AG04450 (cell line): ENCODE measurements at places on chromosomes 16 and 17.

DNA sequence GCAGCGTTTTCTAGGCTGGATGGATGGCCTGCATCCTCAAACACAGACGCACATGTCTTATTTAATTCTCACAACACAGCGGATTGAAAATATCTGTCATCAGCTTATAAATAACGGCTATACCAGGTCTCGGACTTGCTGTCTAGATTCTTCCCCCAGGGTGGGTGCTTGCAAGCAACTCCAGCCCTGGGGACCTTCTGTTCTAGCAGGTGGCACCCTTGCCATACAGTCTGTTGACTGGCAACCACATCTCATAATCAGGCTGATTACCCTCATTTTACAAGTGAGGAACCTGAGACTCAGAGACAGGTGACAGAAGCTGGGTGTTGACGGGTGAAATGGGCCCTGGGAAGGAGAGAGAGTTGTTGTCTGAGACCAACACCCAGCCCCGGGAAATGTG lies 16.2 kb upstream of the SEZ6 start:
- DNase-seq = no peak

- no peak for DNase-seq
Observed at GRCh38 chr16:9503251-9503984, 412.0 kb downstream of the HAPSTR1 start.

GRCh38 chr16:31404353-31405064 lies 11.4 kb downstream of the ITGAD start:
- no peak for DNase-seq

DNA sequence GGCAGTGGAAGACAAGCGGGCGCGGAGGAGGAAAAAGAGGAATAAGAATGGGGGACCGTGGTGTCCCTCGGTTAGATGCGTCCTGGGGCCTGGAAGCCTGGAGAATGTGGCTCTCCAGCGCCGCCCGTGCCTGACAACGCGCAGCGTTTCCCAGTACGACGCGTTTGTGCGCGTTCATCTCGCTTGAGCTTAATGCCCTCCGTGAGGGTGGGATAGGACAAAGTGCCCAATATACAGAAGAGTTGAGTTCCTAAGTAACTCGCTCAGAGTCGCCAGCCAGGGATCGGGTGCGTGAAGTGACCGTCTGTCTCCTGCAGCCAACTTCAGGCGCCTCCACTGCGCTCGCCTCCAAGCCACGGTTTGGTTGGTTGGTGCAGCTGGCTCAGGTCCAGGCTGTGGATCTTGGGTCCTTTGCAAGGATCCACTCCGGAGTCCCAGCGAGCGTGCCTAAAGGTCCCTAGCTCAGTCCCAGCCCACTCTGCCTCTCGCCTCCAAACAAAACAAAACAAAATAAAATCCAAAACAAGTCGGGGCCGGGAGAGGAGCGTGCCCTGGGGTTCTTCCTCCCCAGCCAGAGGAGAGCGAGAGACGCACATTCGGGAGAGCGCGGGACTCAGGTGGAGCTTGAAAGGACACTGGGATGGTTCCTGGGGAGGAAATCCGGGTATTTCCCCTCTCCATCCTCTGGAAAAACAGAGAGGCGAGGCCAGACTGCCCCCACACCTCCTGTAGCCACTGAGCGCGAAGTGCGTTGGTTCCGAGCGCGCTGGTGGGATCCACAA lies 974 bp downstream of the GALR2 start:
- no peak for DNase-seq

GRCh38 chr16:85435286-85435685 lies 177.8 kb upstream of the GSE1 start:
- DNase-seq = no peak

DNA sequence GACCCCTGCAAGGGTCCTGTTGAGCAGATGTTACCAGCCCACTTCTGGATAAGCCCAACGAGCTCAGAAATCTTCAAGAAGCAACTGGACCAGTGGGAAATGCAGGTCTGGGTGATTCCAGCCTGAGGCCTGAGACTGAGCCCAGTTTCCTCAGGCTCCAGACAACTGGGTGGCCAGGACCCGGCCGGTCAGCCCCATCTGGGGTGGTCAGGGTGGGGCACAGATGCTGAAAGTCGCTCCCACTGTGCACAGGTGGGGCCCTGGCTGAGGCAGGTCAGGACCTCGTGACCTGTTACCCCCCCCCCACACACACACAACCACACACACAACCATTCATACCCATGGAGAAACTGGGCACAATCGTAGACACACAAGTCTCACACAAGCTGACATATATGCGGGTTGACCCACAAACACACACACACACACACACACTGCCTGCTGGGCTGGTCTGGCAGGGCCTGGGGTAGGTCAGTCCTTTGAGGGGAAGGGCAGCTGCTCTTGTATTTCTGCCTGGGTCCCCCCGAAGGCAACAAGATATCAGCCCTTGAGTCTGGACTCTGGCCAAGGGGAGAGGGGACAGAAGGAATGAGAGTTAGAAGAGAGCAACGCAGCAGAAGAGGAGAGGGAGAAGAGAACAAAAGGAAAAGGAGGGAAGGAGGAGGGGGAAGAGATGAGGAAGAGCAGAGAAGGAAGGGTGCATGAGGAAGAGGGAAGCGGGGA lies 99.0 kb upstream of the CDH5 start:
- DNase-seq = no peak

- DNase-seq = no peak
Observed at GRCh38 chr17:55673743-55674506, 48.7 kb downstream of the TMEM100 start.
